ENCODE measurements at places on chromosomes 7 and 10.

DNA sequence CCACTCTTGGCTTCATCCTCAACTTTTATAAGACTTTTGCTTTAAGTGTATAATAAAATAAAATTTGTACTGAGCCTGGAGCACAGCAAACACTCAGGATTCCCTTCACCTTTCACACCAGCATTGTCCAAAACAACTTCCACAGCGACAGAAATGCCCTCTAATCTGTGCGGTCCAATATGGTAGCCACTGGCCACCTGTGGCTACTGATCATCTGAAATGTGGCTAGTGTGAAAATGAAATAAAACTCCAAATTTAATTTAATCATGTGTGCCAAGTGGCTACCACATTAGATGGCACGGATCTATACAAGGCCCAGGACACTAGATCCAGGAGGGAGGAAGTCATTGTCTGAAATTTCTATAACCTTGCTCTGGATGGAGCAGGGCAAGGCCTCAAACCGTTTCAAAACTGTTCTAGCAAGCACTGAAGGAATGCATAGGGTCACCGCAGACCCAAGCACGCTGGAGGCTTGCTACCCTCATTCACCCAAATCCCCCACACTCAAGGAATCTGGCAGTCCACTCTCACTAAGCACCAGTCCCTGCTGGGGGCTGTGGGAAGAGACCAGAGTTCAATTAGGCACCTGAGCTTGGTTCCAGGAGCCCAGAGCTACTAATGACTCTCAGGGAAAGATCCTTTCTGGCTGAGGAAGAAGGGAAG lies 6.3 kb upstream of the MYO1G start:
- no peak for DNase-seq

DNA sequence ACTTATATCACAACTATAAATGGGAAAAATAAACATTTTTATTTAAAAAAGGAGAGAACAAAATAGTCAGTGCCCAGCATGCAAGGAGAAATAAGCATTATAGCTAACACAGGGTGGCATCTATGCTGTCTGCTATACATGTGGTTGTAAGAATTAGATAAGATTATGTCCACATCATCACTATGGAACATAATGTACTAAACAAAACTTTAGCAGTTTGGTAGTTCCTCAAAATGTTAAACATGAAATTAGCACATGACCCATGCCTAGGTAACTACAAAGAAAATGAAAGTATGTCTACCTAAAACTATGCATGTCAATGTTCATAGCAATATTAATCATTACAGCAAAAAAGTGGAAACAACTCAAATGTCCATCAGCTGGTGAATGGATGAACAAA lies 28.7 kb upstream of the RUFY2 start:
- no peak for DNase-seq

DNA sequence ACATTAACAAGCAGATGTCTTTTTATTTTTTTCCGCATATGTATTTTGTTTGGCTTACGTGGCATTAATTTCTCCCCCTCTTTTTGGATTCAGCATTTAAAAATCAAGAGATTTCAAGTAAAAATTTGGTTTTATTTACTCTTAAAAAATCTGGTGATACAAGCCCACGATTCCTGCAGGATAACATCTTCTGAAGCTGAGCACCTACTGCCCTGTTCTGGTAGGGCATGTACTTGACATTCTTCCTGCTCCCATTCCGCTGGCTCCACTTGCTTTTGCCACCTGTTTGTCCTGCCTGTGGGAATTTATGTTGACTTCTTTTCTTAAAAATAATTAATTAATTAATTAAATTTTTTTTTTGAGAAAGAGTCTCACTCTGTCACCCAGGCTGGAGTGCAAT lies 105.2 kb upstream of the SLC25A13 start:
- DNase-seq: no peak

- no peak for DNase-seq
Measured at GRCh38 chr10:16441173-16441840, 4.5 kb downstream of the PTER start.

DNA sequence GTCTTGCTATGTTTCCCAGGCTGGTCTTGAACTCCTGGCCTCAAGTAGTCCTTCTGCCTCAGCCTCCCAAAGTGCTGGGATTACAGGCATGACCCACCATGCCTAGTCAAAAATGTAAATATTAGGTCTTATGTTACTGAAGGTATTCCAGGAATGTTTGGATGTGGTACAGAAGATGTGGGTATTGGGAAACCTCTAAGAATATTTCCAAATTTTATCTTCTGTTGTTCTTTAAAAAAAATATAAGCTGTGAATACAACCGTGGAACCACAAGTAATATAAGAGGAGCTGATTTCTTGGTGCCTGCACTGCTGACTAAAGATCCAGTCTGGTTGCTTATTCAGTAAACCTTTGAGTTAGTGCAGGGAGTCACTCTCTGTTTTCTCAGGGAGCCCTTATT lies 178.3 kb downstream of the AUTS2 start:
- no peak for DNase-seq

DNA sequence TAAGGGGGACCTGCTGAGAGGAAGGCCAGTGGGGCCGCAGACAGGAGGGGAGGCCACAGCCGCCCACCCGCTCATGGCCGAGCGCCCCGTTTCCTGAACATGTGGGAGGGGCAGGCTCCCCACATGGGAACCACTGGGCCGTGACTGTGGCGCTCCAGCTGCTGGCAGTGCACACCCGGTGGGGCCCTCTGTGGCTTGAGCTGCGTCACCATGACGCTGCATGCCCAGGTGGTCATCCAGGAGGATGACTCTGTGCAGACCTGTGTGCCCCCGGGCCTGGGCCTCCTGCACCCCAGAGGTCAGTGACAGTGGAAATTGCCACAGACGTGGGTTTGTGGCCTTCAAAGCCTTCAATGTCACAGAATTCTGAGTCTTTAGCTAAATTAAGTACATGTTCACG lies 85.1 kb downstream of the MGMT start:
- no peak for DNase-seq

- DNase-seq: no peak
Measured at GRCh38 chr7:87474533-87475358, 734 bp downstream of the ABCB4 start.

DNA sequence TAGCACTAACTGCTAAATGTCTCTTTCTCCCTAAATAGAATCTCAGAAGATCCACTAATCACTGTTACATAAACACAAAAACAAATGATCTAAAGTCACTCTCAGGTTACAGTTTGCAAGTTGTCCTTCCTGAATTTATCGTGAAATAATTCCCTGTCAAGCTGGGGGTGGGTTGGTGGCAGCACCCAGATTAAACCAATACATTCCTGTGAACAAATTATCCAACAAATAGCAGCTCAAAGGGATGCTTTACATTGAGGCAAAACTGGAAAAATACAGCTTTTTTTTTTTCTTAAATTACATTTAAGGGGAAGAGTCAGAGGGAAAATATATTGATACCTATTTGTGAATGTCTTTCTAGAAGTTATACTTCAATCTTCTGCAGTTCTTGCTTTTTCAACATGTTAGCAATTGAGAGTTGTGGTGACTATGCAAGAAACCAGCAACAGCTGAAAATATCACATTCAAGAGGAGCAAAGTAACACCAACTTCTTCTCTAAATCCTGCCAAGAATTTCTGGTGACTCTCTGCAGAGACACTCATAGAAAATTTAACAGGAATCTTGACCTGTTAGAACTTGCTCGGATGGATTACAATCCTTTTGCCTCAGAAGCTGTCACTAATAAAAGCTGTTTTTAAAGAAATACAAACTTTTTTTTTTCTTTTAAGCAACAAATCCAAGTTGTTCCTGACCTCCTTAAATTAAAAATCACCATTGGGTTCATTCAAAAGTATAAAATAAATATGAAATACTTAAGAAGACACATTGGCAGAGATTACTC lies 18.9 kb downstream of the LMOD2 start:
- no peak for DNase-seq

DNA sequence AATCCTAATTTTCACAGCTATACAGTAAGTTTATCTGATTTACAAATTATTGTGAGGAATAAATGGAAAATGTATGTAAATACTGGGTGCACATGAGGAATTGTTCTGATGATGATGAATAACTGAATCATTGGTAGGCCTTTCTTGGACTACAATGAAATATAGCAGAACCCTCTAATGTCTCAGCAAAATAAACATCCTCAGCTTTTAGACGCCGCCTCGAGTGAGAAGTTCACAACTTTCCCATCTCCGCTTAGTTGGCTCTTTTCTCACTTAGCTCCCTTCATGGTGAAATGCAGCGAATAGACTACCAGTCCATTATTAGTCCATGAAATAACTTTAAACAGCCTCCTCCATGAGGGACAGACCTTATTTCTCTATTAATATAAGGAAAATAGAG lies 182.3 kb downstream of the BICC1 start:
- DNase-seq: no peak

GRCh38 chr10:34235164-34235832 lies 579.8 kb downstream of the PARD3 start:
- no peak for DNase-seq

DNA sequence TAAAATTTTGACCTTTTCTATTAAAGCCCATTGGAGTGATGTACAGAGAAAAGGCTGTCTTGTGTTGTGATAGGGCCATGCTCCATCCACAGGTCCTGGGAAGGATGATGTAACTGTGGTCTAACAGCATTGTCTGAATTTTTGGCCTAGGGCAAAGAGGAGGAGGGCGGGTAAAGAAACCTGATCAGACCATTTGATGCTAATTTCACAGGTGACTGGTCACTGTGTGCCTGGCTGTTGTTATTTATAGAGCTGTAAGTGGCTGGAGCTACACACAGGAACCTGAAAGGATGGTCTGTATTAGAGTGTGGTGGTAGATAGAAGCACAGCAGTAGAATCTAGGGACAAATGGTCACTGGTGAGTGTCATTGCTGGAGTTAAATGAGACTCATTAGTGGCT lies 182.1 kb downstream of the AUTS2 start:
- no peak for DNase-seq

- no peak for DNase-seq
Measured at GRCh38 chr10:112456533-112456932, 9.5 kb downstream of the VTI1A start.

GRCh38 chr7:101688183-101688831 lies 59.2 kb upstream of the MYL10 start:
- peak; percentile 77 for DNase-seq

GRCh38 chr7:85065306-85065705 lies 121.5 kb downstream of the SEMA3D start:
- DNase-seq: no peak

GRCh38 chr10:108901781-108902618 lies 1021.3 kb downstream of the XPNPEP1 start:
- DNase-seq: no peak

DNA sequence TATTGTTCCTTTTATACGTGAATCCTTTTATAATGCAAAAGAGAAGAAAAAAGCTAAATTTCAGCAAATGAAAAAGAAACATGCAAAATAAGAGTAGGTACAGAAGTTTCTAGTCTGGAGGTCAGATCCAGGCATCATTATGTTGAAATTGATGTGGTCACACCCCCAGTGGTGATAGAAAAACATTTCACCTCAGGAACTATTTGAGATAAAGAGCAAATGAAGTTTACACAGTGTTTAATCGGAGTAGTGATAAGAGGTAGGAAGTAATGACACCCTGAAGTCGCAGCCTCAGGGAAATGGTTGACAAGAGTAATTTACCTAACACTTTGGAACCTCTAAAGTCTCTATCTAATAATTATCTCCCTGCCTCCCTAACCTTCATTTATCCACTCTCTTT lies 536.0 kb upstream of the STEAP1 start:
- no peak for DNase-seq

Data from stimulated activated CD4-positive, alpha-beta T cell treated with anti-CD3 and anti-CD28 coated beads, Interleukin-1b, Interleukin-23, amount 100 ng/mL, for 1 hour (primary cell).